Dorsolateral prefrontal cortex (tissue), 122 donors: ENCODE measurements at places on chromosomes 16 and 17. TPM values are rescaled to one million over a fixed set of nuclear protein-coding genes. Genes with fewer than 3 reads are reported as not detected.

Gene RDM1
- 2.1 TPM for total RNA-seq

Gene ANKS4B
- total RNA-seq = not detected

Gene FOXF1
- 2.6 TPM for total RNA-seq

Gene ZNF688
- total RNA-seq = 16.3 TPM

Gene TNP2
- not detected for total RNA-seq
